ENCODE measurements at places on chromosomes 2 and 18.

DNA sequence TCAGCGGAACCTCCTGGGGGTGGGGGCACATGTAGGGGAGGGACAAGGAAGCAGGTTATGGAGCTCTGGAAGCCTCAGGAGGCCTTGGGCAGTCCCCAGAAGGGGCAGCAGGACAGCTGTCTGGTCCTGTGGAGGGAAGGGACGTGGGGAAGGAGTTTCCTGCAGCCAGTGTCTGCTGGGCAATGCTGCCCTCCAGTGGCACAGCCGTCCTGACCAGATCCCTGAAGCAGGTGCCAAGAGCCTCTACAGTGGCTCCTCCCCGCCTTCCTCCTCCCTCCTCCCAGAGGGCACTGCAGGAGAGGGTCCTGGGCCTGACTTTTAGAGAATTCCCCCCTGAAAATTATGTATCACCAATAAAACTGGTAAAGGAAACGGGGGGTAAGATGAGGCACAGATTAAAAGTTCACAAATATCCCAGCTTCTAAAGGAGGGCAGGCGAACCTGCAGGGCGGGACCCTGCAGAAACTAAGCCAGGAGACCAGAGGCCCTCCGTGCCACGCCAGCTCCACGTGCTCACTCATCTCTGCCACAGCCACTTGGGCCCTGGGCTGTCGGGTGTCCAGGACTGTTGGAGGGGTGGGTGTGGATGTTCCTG is 258.5 kb downstream of the TWIST2 start:
- DNase-seq = no peak

DNA sequence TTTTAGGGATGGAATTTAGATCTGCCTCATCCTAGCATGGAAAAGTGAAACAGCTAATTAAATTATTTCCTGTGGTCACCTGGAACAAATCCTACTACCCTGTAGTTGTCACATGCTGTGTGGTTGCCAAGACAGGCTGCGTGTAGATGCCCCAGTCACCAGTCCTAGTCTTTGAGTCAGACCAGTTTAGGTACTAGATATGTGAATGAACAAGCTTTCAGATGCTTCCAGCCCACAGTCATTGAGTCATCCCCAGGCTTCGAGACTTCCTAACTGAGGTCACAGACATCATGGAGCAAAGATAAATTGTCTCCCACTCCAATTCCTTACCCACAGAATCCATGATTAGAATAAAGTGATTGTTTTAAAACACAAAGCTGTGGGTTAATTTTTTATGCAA is 35.8 kb upstream of the GRB14 start:
- no peak for DNase-seq

DNA sequence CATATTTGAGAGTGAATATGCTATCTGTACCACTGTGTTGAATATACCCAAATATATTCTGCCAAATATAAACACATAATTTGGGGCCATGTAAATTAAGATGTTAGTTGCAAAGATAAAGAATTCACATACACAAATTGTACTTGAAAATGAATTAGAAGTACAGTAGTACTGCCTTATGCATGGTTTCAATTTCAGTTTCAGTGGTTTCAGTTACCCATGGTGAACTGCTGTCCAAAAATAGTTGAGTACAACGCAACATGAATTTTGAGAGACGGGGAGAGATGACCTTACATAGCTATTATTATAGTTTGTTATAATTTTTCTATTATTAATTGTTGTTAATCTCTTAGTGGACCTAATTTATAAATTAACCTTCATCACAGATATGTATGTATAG is 1313.0 kb upstream of the FAM98A start:
- no peak for DNase-seq

- DNase-seq = peak; percentile 35
Observed at GRCh38 chr2:72993147-72993932, 76.0 kb downstream of the EMX1 start.

- DNase-seq = peak; percentile 74
Observed at GRCh38 chr18:10113121-10114022, 199.6 kb downstream of the VAPA start.

GRCh38 chr2:151137526-151137925 is 124.1 kb downstream of the RBM43 start:
- DNase-seq = no peak
